ENCODE measurements at places on chromosomes 5 and 9.

- no peak for DNase-seq
Measured at GRCh38 chr5:33657176-33657575, 216.4 kb downstream of the TARS1 start.

GRCh38 chr5:17305017-17305416, 87.6 kb downstream of the BASP1 start:
- DNase-seq = no peak

DNA sequence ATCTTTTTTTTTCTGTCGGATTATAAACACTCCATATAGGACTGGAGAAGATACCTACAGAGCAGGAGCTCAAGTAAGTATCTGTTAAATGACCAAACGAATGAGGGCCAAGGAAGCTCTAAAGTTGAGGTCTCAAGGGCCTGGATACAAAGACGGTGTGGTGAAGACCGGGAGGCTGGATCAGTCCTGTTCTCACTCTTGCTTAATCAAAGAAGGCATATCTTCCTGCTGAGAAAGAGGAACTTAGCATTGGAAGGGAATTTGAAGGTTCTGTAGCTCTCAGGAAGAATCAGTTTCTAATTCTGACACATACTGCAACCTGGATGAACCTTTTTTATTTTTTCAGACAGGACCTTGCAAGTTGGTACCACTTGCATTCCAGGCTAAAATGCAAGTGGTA, 28.3 kb upstream of the PAX5 start:
- DNase-seq = no peak

GRCh38 chr9:22645893-22646292, 199.3 kb downstream of the DMRTA1 start:
- DNase-seq = no peak

- DNase-seq = no peak
Measured at GRCh38 chr5:24439465-24439864, 205.3 kb downstream of the CDH10 start.

DNA sequence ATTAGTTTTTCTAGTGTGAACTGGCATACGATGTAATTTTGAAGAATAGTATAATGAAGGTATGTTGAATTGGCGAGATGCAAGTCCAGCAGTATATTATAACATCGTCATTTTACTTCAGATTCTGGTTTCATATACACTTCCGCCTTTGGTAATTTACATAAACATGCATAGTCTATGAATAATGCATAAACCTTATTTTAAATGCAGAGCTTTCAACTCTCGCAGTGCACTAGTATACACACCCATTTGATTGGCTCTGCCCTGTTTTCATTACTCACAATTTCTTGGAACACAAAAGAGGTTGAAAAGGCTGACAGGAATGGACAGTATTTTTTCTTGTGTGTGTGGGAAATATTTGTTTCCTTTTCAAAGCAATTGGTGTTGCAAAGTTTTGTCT, 128.9 kb upstream of the CCNH start:
- DNase-seq = no peak

GRCh38 chr9:136321561-136321960, 5.8 kb upstream of the GPSM1 start:
- DNase-seq = no peak

- no peak for DNase-seq
Measured at GRCh38 chr5:54073131-54073530, 237.2 kb downstream of the ARL15 start.

DNA sequence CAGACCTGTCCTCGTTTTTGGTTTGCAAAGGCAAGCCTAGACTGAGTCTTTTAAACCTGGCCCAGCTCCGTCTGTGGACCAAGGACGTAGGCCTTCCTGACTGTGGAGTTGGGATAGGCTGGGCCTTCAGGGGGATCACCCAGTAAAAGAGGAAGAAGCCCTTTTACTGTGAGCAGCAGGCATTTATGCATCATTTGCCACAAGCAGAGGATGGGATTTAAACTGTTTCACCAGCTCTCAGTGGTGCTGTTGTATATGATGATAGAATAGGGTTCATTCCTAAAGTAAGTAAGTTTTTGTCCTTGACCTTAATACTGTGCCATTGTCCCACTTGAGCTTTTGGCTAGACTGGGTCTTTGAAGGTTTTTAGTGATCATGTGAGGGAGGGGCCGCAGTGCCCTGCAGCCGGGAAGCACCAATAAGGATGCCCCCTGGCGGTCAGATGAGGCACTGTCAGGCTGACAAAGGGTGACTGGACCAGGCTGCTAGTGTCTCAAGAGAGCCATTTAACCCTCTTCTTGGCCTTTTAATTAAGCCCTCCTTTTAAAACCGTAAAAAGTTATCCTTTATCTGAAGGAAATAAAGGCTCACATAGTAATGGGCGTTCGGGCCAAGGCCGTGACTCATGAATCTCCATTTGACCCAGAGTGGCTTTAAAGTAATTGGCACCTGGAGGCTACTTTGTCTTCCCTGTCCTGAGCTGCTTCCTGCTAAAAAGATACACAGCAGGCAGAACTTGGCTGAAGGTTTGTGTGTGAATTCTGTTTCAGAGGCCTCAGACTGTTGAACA, 74.0 kb downstream of the UBAP1 start:
- DNase-seq = no peak

- DNase-seq = no peak
Measured at GRCh38 chr5:67806654-67807438, 408.7 kb upstream of the PIK3R1 start.

- no peak for DNase-seq
Measured at GRCh38 chr5:97955450-97955849, 772.4 kb upstream of the RIOK2 start.

DNA sequence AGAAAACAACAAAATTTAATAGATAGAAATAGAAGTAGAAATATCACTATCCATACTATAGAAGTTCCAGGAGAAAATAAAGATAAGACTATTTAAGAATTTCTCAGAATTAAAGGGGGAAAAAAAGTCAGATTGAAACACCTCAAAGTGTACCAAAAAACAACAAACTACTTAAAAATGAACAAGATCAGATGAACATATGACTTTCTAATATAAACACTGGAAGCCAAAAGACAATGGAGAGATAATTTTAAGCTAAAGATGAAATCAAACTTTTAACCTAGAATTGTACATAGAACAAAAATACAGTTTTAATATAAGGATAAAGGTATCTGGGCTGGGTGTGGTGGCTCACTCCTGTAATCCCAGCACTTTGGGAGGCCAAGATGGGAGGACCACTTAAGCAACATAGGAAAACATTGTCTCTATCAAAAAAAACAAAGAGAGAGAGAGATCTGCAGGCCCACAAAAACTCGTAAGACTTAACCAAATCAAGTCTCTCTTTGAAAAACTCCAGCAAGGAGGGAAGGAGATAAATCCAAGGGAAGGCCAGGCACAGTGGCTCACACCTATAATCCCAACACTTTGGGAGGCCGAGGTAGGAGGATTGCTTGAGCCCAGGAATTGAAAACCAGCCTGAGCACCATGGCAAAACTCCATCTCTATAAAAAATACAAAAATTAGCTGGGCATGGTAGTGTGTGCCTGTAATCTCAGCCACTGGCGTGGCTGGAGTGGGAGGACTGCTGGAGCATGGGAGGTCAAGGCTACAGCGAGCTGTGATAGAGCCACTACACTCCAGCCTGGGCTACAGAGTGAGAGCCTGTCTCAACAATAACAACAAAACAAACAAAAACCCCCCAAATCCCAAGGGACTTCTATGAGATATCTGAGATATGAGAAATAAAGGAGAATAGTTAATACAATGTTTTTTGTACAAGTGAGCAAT, 32.4 kb downstream of the ABHD17B start:
- no peak for DNase-seq

DNA sequence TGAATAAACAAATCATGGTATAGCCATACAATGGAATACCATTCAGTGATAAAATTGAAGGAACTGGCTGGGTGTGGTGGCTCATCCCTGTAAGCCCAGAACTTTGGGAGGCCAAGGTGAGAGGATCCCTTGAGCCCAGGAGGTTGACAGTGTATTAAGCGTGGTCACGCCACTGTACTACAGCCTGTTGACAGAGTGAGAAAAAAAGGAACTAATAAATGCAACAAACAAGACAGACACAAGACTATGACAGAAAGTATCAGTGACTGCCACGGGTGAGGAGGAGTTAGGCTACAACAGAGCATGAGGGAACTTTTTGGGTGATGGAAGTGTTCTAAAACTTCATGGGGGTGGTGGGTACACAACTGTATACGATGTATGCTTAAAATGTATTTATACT, 2.2 kb downstream of the FNIP1 start:
- no peak for DNase-seq

DNA sequence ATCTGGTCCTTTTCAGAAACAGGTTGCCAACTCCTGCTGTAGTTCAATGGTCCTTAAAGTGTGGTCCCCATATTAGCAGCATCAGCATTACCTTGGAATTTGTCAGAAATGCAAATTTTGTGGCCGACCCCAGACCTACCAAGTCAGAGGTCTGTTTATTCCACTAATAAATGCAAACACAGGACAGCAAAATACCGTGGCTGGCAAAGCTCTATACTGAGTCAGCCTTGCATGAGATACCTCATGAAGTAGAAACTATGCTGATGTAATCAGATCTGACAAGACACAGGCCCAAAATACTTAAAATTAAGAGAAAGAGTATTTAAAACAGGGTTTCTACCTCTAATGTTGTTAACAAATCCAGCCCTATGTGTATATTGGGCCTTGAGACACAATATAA, 3.0 kb downstream of the GOLM1 start:
- no peak for DNase-seq

DNA sequence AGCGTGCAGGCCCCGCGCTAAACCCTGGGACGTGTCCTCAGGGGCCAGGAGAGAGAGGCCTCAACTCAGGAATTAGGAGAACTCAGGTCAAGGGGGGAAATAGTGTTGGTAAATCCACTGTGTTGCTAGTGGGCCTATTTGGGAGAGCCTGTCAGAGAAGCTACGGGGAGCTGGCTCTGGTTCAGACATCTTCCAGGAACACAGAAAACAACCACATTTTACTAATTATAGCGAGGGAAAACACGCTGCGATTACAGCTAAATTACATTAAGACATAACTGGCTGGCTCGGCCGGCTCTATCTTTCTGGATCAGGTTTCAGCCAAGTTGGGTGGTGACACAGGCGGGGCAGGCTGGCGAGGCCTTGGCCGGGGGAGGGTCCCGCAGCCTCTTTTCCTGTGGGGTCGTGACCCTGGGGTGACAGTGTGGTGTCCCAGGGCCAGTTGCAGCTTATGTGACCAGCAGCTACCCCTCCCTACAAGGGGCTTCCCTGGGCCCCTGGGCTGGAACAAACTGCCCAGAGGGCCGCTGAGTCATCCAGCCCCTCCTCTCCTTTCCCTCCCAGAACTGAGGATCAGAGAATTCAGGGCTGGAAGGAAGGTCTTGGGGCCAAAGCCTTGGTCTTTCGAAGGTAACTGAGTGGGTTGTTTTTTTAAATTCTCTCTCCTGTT, 75.1 kb downstream of the FGF18 start:
- no peak for DNase-seq
